Heart right ventricle (tissue), 16 donors: ENCODE measurements at places on chromosomes 13 and 19.
A peak's percentile ranks its signal among the peaks of the same experiment; 100 is the strongest.

DNA sequence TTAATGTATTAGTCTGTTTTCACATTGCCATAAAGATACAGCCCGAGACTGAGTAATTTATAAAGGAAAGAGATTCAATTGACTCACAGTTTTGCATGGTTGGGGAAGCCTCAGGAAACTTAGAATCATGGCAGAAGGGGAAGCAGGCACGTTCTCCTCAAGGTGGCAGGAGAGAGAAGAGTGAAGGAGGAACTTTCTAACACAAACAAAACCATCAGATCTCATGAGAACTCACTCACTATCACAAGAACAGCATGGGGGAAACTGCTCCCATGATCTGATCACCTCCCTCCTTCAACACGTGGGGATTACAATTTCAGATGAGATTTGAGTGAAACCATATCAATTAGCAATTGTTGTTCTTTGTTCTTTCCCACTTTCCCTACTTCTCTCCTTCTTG lies 689.0 kb upstream of the SLITRK1 start:
- DNase-seq, result no peak

DNA sequence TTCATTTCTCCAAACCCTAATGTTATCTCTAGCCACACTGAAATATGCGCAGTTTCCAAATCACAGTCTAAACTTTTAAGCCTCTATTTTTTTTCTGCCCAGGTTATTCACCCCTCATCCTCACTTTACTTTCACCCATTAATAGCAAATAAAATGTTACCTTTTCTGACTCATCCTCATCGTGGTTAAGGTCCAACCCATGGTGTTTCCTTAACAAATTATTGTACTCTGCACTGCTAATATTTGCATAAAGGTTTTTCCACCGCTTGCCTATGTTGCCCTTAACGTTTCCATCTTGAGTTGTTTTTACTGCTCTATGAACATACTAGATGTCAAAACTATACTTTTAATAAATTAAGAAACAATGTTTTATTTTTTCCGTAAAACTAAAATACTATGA lies 780.9 kb upstream of the KLHL1 start:
- no peak for DNase-seq

DNA sequence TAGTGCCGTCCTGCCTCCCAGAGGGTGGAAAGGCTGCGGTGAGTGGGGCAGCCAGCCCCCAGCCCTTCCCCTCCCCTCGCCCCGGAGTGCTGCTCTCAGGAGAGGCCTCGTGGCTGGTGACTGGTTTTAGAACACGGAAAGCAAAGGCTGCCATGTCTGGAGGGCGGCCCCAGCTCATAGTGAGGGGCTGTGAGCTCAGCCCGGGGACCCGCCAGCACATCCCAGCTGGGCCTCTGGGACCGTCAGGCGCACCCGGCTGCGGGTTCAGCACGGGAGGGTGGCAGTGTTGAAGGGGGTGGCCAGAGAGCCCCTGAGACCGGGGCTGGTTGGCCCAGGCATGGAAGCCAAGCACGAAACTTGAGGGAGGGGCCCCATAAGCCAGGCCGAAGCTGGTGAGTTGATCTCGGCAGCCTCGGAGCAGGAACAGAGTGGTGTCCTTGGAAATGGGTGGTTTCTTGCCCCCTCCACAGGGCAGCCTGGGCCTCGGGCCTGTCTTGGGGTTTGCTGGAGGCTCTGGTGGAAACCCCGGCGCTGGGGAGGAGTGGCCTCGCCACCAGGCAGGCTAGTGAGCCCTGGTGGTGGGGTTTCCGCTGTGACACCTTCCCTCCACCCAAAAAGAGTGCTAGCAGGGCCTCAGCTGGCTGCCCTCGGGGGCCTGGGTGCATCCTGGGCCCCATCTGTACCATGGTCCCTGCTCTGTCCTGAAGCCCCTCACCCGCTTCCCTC lies 157.7 kb downstream of the KDM4B start:
- DNase-seq, result no peak

DNA sequence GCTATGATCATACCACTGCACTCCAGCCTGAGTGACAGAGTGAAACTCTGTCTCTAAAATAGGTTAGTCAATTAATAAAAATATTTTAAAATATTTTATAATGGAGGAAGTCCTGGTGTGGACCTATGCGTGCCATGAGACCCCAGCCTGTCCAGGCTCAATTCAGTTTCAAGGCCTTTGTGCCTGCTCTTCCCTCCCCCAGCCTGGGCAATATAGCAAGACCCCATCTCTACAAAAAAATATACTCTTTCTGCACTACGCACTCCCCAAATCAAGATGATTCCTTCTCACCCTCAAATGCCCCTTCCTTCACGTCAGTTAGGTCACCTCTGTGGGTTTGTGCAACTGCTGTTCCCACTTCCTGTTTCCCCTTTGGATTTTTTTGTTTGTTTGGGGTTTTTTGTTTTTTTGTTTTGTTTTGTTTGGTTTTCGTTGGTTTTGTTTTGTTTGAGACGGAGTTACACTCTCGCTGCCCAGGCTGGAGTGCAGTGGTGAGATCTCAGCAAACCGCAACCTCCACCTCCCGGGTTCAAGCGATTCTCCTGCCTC lies 1.4 kb upstream of the HSH2D start:
- no peak for DNase-seq

DNA sequence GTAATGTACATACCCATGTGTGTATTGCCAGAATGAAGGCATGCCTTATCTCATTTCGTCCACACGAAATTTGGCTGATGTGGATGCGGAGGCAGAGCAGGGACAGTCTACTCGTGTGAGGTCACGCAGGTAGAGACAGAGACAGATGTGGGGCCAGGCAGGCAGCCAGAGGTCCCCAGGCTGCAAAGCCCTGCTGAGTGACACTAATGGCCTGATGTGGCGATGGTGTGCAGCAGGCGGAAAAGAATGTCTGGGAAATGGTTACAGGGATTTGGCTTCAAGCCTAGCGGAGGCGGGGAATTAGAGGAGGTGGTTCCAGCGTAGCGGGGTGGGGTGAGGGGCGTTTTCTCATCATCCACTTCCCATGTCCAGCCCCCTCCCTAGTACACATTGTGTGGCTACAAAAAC lies 4.2 kb upstream of the IZUMO2 start:
- no peak for DNase-seq

DNA sequence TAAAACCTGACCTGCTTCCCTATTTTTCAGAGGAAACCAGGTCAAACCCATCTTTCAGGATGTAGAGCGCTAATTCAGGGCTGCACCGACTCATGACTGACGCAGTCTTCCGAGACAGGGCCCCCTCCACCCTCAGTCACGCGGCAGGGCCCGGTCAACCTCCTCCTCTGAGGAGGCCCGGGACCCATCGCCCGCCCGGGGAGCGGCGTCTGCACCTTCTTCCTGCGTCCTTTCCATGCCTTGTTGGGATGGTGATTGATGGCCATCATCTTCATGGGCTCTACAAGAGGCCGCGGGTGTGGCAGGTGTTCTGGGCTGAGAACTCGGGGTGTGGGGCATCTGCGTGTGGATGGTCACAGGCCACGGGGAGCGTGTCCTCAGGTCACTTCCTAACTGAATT lies 26.0 kb downstream of the GRTP1 start:
- no peak for DNase-seq

- DNase-seq, result no peak
Measured at GRCh38 chr19:49570997-49571676, 9.2 kb downstream of the NOSIP start.

- DNase-seq, result peak; percentile 79
Measured at GRCh38 chr19:17680230-17680722, 7.9 kb downstream of the UNC13A start.

- peak; percentile 27 for DNase-seq
Measured at GRCh38 chr13:44231786-44232516, 141.7 kb upstream of the SERP2 start.

DNA sequence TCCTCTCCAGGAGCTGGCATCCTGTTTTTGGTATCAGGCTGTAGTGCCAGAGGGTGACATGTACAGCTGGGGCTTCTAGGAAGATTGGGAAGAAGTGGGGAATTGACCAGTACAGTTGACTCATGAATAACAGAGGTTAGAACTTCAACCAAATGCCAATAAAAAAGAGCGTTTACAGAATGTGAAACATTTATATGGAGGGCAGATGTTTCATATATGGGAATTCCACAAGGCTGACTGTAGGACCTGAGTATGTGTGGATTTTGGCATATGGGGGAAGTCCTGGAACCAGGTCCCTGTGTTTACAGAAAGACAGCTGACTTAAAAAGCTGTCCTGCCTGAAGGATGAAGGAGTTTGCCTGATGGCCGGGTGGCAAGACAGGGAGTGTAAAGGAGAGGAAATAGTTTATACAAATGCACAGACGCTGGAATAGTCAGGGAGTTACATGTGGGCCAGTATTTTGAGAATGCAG lies 5.2 kb downstream of the CHAMP1 start:
- no peak for DNase-seq

DNA sequence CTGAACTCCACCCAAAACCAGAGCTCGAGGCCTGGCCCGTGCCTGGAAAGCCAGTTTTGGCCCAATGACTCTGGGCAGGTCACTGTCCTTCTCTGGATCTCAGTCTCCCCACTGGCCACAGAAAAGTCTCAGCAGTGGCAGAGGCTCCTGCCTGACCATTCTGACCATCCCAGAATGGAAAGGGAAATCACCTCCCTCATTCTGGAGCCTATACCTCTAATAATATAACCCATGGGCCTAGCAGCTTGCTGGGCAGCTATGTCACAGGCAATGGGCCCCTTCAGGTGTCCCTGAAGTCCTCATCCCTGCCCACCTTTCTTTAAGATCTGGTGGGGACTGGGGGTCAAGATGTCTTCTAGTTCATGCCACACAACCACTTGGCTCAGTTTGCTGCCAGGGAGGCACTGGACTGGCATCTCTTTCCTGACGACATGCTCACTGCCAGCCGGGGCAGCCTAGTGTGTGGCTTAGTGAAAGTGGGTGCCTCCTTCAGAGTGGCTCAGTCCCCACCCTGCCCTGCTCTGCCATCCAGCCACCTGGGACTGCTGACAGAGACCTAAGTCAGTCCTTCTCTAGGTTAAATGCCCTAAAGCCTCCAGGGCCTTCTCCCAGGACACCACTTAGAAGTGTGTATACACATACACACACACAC lies 62.6 kb downstream of the AP1M1 start:
- no peak for DNase-seq

DNA sequence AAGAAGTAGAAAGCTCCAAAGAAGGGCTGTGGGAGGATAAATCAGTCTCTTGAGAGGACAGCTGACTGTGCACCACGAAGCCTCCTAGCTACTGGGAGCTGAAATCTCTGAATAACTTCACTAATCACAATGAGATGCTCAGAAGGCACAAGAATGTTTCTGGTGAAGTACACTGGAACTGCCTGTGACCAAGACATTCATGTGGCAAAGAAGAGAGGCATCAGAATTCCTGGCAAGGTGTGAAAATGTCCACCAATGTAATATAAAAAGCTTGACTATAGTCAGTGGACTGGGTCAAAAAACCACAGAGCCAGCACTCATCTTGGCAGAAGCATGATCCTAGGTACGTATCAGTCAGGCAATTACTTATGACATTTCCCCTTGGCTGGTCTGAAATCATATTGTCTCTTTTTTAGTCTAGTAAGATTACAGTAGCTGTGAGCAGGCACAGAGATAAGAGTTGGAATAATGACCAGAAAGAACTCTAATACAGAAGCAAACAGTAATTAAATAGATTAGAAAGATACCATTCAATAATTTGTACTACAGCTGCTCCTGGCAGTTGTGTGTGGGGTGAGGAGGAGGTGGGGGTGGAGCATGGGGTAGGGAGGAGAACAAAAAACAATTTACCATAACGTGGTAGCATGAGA lies 434.7 kb downstream of the DIAPH3 start:
- DNase-seq, result no peak

GRCh38 chr19:1000591-1001537 lies 645 bp downstream of the GRIN3B start:
- DNase-seq, result no peak

DNA sequence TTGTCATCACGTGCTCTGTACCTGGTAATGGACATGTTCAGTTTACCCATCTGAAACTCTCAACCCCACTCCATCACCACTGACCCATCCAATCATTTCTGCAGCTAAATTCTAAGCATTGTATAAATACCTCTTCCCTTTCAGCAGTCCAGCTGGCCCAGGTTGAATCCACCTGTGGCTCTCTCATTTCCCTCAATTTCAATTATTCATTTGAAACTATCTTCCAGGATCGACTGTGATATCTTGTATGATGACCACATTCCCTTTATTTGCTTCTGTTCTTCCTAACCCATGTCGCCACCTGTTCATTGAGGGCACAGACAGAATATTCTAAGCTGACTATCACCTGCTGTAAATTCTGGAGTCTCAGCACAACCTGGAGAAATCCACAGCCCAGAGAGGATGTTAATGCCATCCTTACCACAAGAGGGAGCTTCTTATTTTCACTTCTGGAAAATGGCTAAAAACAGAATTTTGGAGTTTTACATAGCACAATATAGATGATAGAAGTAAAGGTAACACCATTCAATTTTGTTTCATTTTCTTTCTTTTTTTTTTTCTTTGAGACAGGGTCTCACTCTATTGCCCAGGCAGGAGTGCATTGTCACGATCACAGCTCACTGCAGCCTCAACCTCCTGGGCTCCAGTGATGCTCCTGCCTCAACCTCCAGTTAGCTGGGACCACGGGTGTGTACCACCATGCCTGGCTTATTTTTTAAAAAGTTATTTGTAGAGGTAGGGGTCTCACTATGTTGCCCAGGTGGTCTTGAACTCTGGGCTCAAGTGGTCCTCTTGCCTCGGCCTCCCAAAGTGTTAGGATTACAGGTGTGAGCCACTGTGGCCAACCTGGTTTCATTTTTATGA lies 38.6 kb downstream of the ZNF823 start:
- no peak for DNase-seq

GRCh38 chr19:45598267-45599001 lies 3.6 kb downstream of the GPR4 start:
- no peak for DNase-seq

- DNase-seq, result no peak
Measured at GRCh38 chr19:41030651-41031050, 39.6 kb downstream of the CYP2B6 start.

DNA sequence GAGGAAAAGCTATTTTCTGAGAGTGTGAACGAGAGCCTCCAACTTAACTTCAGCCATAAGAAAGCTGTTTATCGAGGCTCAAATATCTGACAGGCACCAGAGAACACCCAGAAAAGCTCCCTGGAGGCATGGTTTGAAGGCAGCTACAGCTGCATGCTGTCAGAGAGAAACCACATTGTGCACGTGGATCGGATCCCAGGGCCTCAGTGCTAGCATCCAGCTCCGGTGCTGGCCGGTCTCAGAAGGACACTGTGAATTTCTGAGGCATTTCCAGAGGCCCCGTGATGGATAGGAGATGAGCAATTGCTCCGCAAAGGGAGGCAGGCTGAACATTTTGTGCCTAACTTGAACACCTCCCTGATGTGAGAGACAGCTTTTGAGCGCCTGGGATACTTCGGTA lies 315.7 kb downstream of the FGF9 start:
- peak; percentile 39 for DNase-seq

DNA sequence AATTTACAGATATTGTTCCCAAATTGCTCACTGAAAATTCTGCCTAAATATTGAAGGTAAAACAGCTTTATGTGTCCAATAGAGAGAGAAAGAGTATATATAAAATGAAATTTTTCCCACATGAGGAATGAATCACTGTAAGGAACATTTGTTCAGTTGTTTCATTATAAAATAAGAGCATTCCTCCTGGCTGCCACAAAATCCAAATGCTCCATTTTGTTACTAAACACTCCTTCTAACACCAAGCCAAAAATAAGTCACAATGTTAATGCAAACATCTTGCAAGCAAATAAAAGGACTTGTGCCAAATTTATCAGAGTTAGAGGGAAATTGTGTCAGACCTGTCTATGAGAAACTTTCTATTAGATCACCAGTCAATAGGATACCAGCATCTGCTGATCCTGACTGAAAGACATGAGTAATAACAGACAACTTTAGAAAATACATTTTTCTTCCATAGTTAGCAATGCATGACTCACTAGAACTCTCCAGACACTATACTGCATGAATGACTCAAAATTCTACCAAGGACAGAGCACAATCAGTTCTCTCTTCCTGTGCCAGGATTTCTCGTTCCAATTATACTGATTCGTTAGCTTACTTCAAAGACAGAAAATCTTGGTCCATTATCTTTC lies 83.5 kb upstream of the FNDC3A start:
- DNase-seq, result no peak
